Natural killer cell treated with Interleukin-12 subunit alpha and Interleukin-12 subunit beta and Interleukin-15 and Interleukin-18, amount 100 ng/mL, for 72 hours (primary cell): ENCODE measurements at places on chromosomes 7 and 10. TPM values are rescaled to one million over a fixed set of nuclear protein-coding genes. Genes with fewer than 3 reads are reported as not detected.

DNA sequence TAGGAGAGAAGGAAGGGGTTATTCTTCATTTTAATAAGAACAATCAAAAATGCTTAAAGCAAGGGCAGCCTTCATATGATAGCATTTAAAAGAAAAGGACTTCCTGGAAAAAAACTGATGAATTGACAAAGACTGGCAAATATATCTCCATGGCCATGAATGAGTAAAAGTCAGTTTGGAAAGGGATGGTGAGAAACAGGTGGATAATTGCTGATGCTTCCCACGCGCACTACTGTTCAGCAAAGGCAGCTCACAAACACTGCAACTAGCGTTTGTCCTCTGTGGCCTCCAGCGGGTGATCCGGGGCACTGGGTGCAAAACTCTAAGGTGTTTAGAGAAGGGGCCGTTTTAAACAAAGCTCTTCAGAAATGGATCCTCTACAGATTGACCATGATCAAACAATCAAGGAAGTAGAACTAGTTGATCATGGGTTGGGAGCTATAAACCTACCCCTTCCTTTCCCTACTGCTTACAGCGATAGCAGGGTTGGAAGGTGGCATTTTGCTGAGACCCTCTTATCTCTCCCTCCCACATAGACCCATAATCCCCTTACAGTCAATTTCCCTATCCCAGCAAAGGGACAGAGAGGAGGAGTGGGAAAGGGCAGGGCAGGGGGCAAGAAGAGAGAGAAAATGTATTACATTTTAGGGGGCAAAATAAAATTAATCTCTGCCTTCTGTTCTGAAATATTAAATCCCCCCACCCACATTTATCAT, 53.8 kb downstream of the SMURF1 start:
- no peak for DNase-seq

- DNase-seq, result no peak
Observed at GRCh38 chr7:85916016-85916415, 727.7 kb upstream of the GRM3 start.

DNA sequence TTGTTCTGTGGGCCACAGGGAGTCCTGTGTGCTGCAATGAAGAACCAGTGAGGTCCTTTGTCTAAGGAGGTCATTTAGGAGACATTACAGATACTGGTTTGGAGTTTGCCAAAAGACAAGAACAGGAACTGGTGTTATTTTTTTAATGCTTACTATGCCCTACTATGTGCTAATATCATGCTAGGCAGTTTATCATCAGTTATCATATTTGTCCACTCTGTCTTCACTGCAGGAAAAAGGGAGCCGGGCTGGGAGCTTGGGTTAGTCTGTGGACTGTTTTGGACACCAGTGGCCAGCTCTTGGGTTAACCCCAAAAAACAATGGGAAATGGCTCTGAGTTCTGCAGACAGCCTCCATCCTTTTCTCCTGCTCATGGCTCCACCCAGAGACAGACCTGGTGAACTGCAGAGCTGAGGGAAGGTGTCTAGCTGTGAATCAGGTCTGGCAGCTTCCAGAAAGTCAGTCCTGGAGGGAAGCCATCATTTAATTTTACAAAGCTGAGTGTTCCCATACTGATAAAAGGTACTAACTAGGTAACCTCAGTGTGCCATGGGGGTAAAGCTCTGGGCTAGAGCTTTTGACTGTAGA, 101.2 kb upstream of the ZNF746 start:
- DNase-seq, result no peak

- DNase-seq, result no peak
Observed at GRCh38 chr10:85204814-85205213, 876.4 kb downstream of the CCSER2 start.

- no peak for DNase-seq
Observed at GRCh38 chr10:112269266-112269665, 13.9 kb upstream of the TECTB start.

- no peak for DNase-seq
Observed at GRCh38 chr10:33368086-33368485, 33.6 kb upstream of the NRP1 start.

DNA sequence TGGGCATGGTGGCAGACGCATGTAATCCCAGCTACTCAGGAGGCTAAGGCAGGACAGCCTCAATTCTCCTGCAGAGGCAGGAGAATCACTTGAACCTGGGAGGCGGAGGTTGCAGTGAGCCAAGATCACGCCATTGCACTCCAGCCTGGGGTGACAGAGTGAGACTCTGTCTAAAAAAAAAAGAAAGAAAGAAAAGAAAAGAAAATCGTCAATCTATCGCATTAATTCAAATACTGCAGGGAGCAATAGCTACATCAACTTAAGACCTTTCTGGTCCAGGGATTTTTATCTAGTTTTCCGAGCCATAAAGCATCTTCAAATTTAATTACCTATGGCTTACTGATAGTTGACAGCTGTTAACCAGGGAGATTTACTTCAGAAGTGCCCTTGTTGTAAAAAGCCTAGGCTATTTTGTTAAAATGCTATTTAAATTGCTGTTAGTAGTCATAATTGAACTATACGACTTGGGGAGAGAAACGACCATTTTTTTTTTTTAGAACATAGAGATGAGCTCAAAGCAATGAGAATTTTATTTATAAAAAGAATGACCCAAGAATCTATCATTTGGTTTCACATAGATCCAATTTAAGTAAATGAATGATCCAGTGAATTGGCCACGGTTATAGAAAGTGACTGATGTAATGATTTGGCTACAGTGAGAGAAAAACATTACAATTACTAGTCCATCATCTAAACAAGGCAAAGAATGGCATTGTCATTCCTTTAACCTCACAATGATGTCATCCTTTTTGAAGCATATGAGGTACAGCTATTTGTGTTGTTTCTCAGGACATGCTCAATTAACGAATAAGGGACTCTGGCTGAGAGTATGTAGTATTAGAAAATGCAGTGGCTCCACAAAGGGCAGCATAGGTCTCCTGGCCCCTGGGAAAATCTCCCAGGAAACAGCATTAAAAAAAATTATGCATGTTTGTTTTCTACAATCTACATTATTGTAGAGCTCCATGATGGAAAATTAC, 85.3 kb downstream of the SEMA3C start:
- no peak for DNase-seq

DNA sequence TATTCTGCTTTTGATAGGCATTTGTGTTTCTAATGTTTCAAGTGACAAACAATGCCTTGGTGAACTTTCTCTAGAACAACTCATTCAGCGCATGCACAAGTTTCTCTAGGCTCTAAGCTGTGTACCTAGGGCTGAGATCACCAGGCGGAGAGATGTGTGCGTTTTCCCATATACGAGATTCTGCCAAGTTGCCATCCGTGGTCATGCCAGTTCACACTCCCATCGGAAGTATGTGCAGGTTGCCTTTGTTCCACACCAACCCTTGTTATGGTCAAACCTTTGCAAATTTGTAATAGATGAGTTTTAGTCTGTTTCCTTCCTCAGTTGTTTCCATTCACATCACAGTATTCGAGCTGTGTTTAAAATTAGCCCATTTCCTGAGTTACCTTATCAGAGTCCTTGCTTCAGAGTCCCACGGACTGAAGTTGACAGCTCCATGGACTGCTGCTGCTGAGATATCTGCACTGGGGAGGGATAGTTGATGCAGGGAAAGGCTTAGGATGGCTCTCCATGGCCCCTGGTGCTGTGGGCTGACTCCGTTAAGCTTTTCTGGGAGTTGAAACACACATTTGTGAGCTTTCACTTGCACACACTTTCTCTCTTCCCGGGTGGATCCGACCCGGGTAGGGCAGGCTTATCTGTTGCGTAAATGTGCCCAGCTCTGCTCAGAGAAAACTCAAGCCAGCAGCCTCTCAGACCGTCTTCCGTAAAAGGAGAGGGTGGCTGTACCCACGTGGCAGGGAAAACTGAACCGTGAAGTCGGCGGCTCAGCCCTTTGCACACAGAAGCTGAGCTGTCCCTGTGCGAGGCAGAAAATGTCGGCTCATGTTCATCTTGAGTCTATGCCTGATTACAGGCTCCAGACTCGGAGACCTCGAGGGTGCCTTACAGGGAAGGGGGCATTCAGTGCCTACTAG, 49.4 kb downstream of the HK1 start:
- peak; percentile 67 for DNase-seq

The LIPA gene
- 24.8 TPM for total RNA-seq

The ACSM6 gene
- not detected for total RNA-seq

The DDC gene
- not detected for total RNA-seq
